ENCODE measurements at places on chromosomes 1 and 21. TPM values are rescaled to one million over a fixed set of nuclear protein-coding genes. Genes with fewer than 3 reads are reported as not detected.
A peak's percentile ranks its signal among the peaks of the same experiment; 100 is the strongest.

DNA sequence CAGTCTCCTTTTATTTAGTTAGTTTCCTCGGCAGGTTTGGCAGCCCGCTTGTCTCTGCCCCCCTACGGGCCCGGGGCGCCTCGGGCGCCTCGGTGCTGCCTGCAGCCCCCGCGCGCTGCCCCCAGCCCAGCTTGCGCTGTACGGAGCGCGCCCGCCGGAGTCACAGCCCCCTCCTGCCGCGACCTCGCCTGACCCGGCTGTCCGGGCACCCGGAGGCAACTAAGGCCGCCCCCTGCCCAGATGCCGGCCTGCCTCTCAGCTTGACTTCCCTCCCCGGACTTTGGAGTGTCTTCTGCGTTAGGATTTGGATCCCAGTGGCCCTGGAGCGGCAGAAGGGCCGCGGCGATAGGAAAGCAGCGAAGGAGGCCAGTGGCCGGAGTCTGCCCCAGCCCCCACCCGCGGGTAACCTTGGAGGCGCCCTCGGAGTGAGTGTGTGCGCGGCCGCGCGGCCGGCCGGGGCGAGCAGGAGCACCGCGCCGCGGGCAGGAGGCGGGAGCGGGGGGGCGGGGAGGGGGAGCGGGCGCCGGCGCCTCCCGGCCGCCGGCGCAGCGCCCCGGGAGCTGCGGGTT, 7.6 kb downstream of the CDKN2C start:
- peak; percentile 46 for DNase-seq

DNA sequence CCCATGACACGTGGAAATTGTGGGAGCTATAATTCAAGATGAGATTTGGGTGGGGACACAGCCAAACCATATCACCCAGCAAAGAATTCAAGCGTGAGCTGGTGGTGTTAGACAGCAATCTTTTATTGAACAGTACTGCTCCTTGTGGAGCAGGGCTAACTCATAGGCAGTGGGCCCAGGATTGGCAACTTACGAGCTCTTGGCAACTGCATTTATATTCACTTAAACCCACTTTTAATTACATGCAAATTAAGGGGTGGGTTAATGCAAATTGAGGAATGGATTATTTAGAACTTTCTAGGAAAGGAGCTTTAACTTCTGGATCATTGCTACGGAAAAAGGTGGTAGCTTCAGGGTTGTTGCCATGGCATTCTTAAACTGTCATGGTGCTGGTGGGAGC, 135.6 kb upstream of the KAZN start:
- DNase-seq: no peak

DNA sequence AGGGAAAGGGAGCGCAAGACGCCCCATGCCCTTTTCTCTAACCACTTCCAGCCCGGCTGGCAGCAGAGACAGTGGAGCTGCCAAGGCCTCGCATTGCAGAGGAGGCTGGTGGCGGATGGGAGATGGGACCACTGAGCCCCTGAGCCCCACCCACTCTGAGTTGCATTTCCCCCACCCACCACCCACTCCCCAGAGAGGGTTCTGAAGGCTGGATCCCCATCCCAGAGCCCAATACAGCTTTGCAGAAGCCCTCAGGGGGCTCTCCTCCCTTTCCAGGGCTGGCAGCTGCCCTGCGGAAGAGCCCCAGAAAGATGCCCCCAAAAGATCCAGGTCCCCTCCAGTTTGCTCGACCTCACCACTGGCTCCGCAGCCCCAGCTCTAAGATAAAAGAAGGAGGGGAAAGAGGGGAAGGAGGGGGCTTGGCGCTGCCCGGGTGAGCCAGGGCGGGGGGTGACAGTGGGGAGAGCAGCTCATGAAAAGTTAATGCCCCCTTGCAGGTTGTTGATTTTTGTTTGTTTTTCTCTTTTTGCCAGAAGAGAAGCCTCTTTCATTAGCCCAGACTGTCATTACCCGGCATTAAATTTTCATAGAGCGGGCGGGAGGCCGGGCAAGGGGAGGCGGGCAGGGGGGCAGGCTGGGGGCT, 38.4 kb upstream of the CASZ1 start:
- DNase-seq: no peak

DNA sequence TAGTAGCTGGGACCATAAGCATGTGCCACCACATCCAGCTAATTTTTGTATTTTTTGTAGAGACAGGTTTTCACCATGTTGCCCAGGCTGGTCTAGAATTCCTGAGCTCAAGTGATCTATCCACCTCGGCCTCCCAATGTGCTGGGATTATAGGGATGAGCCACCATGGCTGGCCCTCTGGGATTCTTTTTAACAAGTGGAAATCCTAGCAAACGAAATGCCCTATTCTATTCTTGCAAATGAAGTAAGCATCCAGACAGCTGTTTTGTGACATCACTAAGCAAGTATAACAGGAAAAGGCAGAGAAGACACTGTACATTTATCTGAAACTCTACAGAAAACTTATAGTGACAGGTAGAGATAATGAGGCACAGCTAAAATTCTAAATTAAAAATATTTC, 86.4 kb downstream of the DDAH1 start:
- DNase-seq: no peak

- DNase-seq: no peak
These were observed 125.0 kb downstream of the PRDM2 start for GRCh38 chr1:13825033-13825432.

ACTL8 gene
- 88.9 TPM for total RNA-seq

OR2T11 gene
- not detected for total RNA-seq

DNAJC28 gene
- total RNA-seq: 2.7 TPM

GJA9 gene
- total RNA-seq: not detected

CLDN19 gene
- 2.9 TPM for total RNA-seq

Data from Caco-2 (cell line).